ENCODE measurements at places on chromosomes 2 and 18.

GRCh38 chr2:96325884-96326255 lies 753 bp downstream of the ITPRIPL1 start:
- peak; percentile 35 for DNase-seq

DNA sequence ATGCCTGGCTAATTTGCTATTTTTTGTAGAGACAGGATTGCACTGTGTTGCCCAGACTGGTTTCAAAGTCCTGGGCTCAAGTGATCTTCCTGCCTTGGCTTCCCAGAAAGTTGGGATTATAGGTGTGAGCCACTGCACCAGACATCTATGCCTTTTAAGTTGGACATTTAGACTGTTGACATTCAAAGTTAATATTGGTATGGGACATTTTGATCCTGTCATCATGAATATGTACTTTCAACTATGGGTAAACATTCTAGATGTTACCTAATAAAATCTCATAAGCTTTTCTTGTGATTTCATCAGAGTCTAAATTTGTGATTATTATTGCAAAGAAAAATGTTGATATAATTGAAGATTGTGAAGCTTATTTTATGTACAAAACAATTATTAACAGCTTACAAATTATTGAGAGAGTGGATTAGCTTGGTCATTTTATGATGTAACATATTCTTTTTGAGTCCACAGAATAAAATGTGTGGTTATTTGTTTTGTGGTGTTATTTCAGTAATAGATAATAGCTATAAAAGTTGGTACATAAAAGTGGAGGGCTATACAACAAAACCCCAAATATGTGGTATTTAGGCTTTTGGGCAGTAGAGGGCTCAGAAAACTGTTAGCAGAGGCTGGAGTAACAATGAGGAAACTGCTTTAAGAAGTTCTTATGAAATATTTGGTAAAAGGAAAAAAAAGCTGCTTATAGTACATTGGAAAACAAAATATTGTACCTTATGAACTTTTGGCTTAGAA lies 41.4 kb downstream of the STARD6 start:
- no peak for DNase-seq

GRCh38 chr2:157307021-157307420 lies 18.6 kb downstream of the ERMN start:
- DNase-seq = no peak

DNA sequence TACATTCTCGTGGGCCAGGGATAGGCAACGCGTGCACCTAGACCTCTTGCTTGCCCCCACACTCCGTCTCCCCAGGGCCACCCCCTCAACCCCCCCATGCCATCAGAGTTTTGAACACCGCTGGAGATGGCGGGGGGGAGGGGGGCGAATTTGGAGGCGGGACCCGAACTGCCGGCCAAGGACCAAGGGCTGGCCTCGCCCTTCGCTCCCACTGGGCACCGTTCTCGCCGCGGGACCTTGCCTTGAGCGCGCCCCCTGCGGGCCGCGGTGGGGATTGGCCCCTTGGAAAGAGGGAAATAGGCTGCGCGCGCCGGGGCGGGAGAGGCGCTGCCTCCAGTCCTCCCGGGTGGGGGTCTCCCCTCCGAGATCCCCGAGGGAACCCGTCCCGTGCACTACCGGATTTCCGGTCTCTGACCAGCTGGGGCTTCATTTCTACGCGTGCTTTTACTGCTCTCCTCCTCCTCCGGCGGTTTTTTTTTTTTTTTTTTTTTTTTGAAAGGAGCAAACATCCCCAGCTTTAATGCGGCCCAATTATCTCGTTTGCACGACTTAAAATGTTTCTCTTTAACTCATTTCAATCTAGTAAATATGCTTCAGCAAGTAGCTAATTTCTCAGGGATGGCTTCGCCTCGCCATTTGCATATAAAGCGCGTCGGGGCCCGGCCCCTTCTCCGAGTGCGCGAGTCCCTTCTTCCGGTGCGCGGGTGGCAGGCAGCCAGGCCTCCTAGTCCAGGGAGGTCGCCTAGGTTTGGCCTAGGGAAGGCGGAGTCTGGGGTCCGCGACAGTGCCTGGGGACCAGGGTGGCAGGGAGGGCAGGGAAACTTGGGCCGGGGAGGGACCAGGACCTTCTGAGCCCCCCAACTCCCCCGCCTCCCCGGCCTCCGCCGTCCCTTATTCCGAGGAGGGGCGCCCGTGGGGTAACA lies 10.0 kb upstream of the GBX2 start:
- DNase-seq = no peak

GRCh38 chr2:173415431-173416381 lies 61.0 kb downstream of the CDCA7 start:
- DNase-seq = no peak

DNA sequence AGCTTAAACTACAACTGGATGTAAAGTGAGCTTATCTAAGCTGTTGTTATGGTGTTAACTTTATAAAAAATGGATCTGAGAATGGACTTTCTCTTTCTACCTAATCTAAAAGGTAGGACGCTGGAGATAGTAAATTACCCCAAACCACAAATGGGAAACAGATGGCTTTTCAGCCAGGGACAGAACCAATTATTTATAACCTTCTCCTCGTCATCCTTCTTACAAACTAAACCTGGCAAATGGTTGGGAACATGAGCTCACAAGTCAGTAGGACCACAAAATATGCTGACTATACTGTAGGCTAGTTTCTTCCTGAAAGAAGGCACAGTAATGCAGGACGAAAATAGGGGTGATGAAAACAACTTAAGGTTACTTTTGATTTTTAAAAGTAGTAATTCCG lies 32.7 kb upstream of the ZDBF2 start:
- no peak for DNase-seq

- DNase-seq = no peak
These were observed 120.5 kb upstream of the COPS8 start for GRCh38 chr2:236965021-236965840.

- no peak for DNase-seq
These were observed 25.3 kb upstream of the BZW1 start for GRCh38 chr2:200786423-200786822.

DNA sequence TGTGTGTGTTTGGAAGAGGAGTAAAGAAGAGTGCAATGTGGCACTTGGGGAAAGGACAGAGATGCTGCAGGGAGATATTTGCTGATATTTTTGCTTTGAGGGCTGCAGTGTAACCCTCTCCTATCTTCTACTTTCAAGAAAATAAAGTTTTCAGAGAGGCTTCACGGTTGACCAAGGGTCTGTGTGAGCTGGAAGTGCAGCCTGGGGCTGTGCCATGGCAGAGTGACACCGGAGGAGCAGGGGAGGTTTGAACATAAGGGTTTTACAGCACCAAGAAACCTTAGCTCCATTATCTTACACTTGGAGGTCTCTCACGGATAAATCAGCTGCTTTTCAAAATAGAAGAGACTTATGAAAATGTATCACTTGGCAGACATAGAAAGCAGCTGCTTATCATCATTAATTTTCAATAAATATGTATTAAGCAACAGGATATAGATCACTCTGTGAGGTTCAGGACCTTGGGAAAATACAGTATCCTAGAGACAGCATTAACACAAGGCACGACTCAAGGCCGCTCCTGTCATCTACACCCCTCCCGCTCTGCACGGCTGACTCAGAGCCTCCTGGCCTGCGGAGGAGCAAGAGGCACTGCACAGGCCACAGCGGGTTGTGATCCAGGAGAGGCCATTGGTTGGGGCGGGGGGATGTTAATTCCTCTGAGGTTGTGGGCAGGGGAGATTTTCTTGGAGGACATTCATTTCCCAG lies 127.8 kb downstream of the COPS8 start:
- no peak for DNase-seq

GRCh38 chr2:110149330-110150220 lies 34.0 kb upstream of the MALL start:
- no peak for DNase-seq
